ENCODE measurements at places on chromosomes 12 and 14.

- DNase-seq, result no peak
These were observed 51.0 kb downstream of the MAGOHB start for GRCh38 chr12:10562306-10562933.

DNA sequence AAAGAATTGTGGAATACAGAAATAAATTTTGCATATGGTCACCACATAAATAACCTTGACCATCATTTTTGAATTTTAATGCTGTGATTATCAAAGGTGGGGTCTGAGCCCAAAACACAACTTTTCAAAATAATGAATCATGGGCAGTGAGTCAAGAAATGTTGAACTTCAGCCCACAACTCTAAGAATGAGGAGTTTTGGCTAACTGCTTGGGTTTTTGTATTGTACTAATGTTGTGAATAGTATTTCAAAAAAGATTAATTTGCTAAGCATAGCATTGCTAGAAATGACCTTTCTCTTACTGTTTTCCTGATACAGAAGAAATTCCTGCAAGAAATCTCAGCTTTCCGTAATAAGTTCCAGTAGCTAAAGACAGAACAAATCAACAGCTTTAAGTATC lies 24.4 kb upstream of the YARS2 start:
- no peak for DNase-seq

- DNase-seq, result no peak
These were observed 27.4 kb upstream of the SMUG1 start for GRCh38 chr12:54215989-54216796.

DNA sequence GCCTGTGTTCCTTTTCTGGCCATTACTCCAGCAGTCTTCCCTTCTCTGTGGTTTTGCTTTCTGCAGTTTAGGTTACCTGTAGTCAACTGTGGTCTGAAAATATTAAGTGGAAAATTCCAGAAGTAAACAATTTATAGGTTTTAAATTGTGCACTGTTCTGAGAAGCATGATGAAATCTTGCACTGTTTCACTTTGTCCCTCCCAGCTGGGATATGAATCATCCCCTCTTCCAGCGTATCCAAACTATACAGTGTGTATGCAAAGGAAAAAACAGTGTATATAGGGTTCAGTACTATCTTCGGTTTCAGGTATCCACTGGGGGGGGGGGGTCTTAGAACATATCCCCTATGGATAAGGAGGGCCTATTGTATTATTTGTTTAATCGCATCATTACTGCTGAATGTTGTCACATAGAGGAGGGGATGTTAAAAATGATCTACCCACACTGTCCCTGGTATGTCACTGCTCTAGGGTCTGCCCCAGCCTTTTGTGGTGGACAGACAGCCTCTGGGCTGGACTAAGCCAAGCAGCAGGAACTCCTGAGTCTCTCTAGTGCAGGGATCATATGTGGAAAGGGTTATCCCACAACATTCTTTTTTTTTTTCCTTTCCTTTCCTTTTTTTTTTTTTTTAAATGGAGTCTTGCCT lies 109.1 kb upstream of the MAX start:
- DNase-seq, result no peak

GRCh38 chr12:103139876-103140275 lies 182.4 kb downstream of the ASCL1 start:
- DNase-seq, result no peak

Data from stimulated activated CD4-positive, alpha-beta T cell treated with anti-CD3 and anti-CD28 coated beads, TNF-alpha, amount 100 ng/mL, for 24 hours (primary cell).